ENCODE measurements at places on chromosomes 4 and X.

GRCh38 chrX:15616531-15616930, 15.8 kb upstream of the ACE2 start:
- no peak for DNase-seq

DNA sequence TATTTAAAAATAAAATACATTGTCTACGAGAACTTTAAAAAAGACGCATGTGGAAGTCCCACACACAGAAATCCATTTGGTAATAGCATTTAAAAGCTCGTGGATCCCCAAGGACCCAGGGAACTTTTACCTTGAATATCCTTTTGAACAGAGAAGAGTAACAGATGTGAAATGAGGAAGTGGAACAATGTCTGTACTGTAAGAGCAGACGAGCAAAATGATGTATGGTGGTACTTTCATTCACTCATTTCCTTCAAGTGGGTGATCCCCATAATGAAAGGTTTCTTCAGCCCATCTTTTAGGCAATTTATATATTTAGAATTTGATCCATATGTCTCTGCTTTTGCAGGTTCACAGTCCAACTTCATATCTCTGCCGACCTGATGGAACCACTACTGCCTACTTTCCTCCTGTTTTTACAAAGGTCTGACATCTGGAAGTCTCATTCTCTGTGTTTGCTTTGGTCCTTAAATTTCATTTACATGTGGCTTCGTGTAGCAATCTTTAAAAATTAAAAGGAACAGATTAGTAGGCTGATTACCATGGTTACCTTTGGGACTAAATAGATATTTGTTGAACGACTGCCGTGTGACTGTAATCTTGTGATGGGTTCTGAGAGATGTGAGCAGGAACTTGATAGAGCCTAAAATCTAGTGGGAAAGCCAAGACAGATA, 188.4 kb downstream of the PALLD start:
- no peak for DNase-seq

DNA sequence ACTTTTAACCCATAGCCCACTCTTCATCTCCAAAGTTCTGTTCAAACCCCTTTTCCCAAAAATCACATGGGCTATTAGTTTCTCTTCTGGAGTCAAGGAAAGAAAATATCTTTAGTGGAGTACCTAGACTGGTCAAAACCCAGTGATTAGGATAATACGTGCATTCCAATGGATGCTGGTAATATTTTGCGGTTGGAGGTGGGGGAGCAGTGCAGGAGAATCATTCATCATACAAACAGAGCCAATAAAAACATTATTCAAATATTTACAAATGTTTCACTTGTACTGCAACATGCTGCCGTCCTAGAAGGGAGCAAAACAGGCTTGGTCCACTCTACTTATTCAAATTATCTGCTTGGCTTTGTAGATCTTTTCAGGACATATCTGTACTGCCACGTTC, 57.2 kb upstream of the RAB9B start:
- no peak for DNase-seq

- DNase-seq: no peak
These were observed 93.1 kb downstream of the NSUN7 start for GRCh38 chr4:40842725-40843423.

GRCh38 chrX:66601522-66601921, 37.4 kb downstream of the EDA2R start:
- no peak for DNase-seq

DNA sequence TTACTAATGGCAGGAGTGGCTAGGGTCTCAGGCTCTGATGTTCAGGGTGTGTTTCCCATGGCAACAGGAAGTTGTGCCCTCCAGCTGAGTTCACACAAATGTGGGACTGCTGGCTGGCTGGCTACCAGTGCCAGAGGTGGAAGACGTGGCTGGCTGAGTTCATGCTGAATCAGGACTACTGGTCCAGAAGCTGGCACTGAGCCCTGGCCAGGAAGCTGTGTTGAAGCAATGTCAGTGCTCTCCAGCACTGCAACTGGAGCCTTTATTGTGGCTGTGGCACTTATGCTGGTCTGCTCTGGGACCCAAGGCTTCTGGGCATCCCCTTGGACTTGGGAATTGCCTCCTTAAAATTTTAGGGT, 42.0 kb upstream of the ZXDA start:
- no peak for DNase-seq

DNA sequence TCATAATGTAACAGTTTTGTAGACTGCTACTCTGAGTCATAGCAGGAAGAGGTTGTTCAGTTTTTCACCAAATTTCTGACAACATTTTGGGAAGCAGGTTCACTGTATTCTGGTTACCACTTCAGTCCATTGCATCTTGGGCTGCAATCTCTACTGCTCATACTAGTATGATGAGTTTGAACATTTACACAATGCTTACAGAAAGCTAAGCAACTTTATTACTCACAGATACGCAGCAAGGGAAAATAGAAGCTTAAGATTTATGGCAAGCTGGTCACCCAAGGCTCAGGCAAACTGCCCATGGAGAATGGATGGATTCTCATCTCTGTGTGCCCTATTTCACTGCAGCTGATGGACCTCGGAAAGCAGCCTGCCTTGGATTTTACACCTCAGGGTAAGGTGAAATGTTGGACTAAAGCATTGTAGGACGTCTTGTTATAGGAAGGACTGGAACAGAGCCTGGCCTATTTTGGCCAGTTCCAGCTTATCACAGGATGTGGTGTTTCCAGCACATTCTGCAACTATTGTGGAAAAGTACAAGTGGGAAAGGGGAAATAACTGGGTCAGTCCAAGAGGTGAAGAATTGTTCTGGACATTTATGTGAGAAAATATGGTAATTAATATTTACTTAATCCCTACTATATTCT, 887.1 kb upstream of the AGA start:
- no peak for DNase-seq

- no peak for DNase-seq
These were observed 30.4 kb upstream of the CPLX1 start for GRCh38 chr4:856225-856901.
